Right renal cortex interstitium (tissue), 3 donors: ENCODE measurements at places on chromosomes 6 and 20. TPM values are rescaled to one million over a fixed set of nuclear protein-coding genes. Genes with fewer than 3 reads are reported as not detected.
A peak's percentile ranks its signal among the peaks of the same experiment; 100 is the strongest.

The PLN gene
- 8.8 TPM for polyA plus RNA-seq

DNA sequence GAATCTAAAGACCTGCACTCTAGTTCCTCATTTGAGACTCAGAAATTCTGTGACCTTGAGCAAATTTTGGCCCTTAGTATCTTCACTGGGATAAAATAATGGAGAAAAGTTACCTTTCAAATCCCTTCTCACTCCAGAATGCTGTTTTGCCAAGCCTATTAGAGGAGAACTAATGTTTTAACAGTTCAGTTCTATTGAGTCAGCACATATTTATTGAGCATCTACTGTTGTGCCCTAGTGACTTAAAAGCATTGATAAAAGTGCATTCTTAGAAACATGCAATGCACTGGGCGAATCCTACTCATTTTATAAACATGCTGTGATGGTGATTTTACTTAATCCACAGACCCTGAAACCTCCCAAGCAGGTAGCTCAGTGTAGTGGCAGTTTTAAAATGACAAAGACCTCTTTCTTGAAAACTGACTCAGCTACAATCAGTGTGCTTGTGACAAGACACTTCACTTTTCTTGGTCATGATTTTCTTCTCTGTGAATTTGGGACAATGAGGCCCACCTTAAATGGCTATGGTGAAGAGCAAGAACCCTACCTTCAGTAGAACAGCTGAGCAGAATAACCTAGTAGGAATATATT lies 312.0 kb downstream of the ALDH8A1 start:
- DNase-seq = no peak

- no peak for DNase-seq
These were observed 1.9 kb upstream of the FOXF2 start for GRCh38 chr6:1387538-1387875.

DNA sequence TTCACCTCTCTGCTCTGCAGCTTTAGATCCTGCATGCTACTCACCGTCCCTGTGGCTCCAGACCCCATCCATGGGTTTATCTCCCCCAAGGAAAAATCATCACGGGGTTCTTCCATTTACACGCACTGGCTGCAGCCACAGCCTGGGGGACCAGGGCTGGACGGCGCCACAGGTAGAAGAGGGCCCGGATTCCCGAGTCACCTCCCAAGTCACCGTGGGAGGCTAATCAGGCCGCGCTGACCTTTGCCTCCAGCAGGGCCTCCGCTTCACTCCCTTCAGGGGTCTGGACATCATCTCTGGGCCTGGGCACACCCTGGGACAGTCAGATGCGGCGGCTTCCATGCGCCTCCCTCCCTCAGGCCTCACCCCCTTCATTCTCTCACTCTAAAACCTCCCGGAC lies 47.8 kb upstream of the ENTPD6 start:
- DNase-seq = no peak

DNA sequence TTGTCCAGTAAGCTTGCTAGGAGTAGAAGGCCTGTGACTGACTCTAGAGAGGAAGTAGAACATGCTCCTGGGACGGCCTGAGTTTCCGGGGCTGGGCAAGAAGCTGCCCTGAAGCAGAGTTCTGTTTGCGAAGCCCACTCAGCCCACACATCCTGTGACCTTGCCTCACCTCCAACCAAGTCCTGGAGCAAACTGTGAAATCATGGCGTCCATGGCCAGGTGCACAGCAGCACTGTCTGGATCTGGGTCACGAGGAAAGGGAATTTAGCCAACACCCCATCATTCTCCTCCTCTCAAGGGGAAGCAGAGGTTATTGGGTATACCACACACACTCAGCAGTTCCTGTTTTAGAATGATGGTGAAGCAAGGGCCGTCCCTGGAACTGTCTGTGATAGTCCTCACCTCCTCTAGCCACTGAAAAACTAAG lies 87.5 kb downstream of the CRYBG1 start:
- no peak for DNase-seq

- DNase-seq = no peak
These were observed 63.5 kb upstream of the E2F3 start for GRCh38 chr6:20338156-20338555.

DNA sequence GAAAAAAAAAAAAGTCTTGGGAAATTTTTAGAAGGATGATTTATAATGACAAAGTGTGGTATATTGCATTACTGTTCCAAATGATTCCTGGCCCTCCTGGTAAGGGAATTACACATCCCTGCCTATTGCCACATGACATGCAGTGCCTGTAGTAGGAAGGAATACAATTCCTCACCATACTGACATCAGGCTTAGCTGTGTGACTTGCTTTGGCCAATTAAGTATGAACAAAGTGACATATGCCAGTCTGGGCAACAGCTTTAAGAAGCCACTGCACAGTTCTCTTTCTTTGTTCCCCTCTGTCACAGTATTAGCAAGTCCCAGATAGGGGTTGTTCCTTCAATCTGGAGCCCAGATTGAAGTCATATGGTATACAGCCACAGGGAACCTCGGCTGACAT lies 100.5 kb downstream of the KIF13A start:
- DNase-seq = no peak

The UBD gene
- 0.75 TPM for polyA plus RNA-seq

DNA sequence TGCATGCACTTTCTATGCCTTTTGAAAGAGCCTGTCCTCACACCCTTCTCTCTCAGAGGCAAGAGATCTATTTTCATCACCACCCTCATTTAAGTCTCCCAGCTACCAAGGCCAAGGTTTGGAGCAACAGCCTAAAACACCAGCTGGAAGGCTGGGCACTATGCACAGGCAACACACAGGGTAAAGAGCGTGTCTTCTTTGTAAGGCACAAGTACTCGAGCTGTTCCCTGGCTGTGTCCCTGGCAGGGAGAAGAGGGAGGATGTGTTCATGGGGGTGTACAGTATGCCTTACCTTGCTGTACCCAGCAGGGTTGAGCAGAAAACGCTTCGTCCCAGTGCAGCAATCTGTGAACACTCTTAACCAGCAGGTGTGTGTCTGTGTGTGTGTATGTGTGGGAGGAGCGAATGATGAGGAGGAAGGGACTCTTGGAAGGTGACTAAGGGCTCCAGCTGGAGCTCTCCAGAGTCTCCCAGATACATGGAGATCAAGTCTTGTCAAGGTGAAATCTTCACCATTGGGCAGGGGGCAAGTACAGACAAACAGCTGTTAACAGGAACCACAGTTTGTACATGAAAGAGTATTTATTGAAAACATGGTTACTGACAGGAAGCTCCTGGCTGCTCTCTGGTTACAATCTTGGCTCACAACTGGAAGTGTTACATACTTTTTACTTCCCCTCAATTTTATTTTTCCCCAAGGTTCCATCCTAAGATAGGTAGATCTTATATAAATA lies 40.8 kb downstream of the ELMO2 start:
- no peak for DNase-seq

The CFB gene
- polyA plus RNA-seq = 5.7 TPM

DNA sequence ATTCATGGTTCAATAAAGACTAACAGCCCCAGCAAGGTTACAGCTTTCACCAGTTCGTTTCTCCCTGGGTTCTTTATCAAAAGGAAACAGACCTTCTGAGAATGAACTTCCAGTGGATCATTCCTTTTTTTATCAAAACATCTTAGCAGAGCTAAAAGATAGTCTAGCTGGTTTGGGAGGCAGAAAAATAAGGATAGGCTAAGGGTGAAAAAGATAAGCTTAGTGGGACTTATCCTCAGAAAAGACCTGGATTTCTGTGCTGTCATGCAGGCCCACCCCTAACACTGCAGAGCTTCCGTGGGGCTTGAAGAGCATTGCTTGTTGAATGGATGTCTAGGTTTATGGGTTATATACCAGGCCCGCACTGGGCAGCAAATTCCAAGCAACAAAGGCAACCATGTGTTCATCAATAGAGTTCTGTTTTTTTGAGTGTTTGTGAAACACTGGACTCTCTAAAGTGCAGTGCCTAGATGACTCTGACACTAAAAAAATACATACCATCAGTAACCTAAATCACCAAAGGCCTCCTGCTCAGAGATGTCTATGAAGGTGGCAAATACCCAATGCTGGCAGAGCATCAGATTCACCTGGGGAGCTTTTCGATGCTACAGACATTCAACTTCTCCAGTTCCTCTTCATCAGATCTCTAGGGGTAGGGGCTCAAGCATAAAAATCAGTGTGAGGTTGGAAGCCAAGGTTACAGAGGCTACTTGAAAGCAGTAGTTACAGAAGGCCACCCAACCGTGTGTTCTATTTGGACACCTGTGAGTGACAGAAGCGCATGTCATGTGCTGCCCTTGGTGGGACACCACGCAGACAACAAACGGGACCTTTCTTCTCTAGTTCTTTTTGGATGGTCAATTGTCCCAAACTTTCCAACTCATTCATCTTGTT lies 53.0 kb downstream of the TNFAIP3 start:
- no peak for DNase-seq

- no peak for DNase-seq
These were observed 5.1 kb upstream of the TMEM244 start for GRCh38 chr6:129866256-129866655.

- no peak for DNase-seq
These were observed 1.1 kb downstream of the L3MBTL1 start for GRCh38 chr20:43508604-43509040.

The CALHM5 gene
- 2.7 TPM for polyA plus RNA-seq

DNA sequence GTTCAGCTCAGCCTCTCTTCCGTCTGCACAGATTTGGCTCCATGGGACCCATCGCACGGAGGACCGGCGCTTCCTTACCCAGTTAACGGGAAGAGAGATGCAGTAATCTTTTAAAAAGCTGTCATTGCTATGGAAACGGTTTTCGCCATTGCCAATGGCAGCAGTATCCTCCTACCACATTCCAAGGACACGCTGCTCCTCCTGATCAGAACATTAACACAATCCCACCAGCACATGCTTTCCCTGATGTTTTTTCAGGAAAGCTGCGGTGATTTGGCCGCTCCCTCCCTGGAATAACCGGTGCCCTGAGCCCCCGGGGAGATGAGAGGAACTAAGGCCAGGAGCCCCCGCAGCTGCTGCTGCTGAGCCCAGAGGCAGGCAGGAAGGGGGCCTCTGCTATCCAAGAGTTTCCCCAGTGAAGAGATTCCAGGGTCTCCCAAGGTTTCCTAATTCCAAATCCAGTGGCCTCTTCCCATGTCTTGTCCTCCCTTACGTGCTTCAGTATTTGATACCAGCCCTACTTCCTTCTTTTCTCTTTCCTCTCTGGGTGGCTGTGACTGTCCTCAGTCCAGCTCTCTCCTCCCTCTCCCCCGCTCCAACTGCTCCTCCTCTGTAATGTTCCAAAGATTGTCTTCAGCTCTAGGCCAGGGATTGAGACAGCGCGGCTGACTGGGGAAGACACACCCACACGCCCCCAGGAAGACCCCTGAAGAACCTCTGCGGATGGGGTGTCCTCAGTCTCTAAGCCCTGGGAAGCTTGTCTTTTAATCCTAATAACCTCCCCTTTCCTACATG lies 2.6 kb downstream of the BNIP5 start:
- no peak for DNase-seq

DNA sequence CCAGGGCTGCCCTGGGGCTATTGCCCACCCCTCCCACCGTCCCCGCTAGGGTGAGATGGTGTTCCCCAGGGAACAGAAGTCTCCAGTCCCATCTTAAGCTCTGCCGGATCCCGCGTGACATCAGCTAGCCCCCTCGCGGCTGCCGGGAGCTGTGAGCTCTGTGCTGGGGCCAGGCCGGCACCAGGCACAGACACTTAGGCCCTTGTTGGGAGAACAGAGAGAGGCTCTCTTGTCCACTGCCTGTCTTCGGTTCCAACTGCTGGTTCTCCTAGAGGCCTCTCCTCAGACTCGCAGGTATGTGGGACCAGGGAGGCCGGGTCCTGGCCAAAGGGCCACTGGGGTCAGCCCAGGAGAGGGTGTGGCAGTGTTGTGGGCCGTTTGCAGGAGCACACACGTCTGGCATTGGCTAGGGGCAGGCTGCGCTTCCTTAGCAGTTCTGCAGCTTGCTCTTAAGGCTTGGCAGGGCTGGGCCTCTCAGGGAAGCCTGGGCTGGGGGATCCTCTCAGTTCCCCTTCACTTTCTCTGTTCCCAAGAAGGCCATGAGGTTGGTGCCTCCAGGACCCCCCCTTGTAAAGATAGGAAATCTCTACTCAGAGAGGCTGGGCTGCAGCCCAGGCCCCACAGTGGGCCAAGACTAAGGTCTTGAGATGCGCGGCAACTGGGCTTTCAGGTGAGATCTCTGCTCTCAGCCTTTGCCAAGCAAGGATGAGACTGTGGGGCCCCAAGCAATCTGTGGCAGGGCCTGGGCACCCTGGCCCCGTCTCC lies 6.3 kb downstream of the SGK2 start:
- no peak for DNase-seq

GRCh38 chr6:7121700-7122241 lies 14.0 kb downstream of the RREB1 start:
- DNase-seq = no peak

The ENPP4 gene
- 18.1 TPM for polyA plus RNA-seq

The MICB gene
- polyA plus RNA-seq = 1.0 TPM

DNA sequence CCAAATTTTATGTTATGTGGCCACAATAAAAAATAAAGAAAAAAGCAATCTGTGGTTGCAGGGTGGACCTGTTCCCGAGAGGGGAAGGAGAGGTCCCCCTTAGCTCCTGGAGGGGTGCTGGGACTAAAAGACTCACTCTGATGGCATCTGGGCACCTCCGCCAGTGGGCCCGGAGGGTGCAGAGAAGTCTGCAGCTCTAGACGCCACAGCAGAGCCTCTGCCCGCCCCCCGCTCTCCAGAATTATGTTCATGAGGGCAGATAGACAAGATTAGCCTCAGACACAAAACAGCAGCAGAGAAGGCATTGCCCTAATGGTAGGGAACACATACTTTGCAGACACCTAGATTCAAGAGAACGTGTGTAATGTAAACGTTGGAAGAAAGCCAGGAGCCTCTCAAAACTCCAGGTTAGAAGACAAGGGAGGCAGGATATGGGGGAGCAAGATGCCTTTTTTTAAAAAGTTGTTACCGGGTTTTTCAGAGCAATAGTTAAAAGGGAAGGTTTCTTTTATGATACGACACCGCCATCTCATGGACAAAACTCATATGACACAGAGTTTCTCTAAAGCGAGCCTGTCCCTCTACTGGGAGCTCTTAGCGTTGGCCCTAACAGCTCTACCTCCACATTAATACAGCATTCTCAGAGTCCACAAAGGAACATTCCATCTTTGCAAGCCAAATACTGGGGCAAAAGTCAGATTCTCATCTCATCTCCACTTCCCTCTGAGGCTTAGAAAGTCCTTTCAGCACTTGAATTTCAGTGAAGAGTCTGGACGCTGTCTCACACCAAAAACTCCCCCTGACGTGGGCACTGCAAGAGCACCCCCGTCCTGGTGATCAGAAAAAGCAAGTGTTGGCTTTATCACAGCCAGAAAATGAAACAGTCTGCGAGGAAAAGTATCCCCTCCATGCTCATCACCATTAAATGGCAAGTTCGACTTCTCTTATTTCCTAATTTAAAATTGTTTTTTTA lies 47.2 kb downstream of the FOXF2 start:
- DNase-seq = peak; percentile 70

GRCh38 chr6:84103029-84103428 lies 69.5 kb downstream of the MRAP2 start:
- DNase-seq = no peak

GRCh38 chr6:13526357-13526726 lies 38.9 kb upstream of the GFOD1 start:
- no peak for DNase-seq

The UBE2J1 gene
- 56.2 TPM for polyA plus RNA-seq

The MAS1L gene
- polyA plus RNA-seq = not detected
